ENCODE measurements at places on chromosomes 16 and 17. TPM values are rescaled to one million over a fixed set of nuclear protein-coding genes. Genes with fewer than 3 reads are reported as not detected.

DNA sequence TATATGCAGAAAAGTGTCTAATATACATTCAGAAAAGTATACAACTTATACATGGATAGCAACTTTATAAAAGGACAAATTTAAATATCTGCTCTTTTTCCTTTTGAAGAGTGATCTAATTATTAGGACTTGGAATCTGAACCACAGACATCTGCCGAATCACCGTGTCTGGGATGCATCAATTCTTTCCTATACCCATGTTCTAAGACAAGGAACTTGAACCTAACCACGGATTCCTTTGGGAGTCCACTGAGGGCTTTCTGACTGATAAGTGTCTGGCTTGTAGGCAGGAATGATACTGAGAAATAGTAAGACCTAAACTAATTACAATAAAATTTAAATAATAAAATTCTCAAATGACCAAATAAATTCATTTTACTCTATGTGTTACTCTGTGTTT, 54.2 kb downstream of the NDEL1 start:
- DNase-seq, result no peak

DNA sequence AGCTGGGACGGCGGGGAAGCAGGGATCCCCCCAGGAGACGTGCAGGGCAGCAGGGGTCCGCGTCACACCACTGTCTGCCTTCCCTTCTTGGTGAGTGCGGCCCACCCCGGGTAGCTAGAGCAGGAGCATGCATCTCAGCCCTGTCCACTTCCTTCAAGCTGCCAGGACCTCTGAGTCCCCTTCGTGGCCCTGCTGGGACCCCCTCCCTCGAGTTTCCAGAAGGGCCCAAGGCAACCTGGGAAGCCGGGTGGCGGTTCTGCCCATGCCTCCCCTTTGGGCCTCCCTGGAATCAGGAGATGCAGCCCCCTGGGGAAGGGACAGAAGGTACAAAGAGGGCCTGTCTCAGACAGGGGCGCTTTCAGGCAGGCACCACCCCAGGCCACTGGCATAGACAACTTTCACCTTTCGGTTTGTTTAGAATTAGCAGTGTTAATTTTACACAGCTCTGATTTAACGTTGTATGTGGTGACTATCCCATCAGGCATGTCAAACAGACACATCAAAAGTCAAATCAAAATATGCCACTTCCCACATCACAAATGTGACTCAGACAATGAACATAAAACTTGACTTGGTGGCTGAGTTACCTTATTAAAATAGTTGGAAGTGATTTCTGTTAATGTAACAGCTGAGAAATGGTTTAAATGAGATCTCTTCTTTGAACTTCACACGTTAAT, 94.5 kb upstream of the METRNL start:
- DNase-seq, result no peak

GRCh38 chr17:53794875-53795274, 27.9 kb upstream of the KIF2B start:
- no peak for DNase-seq

- no peak for DNase-seq
Observed at GRCh38 chr16:86277221-86277620, 233.1 kb upstream of the FOXF1 start.

DNA sequence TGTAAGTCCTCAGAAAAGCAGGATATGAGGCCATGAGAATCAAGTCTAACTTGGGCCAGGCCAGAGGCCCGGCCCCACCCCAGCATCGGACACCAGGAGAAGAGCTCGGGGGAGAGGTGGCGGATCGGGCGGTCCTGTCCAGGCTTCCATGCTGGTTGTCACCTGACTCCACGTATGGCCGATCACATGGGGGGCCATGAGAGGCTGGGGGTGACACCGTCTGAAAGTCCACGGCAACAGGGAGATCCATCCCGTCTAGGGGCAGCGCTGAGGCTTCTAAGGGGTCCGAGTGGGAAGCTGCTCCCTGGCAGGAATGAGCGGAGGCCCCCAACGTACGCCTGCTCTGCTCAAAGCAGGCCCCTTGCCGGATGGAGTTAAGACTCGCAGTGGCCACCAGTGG, 25.8 kb downstream of the ENGASE start:
- no peak for DNase-seq

GRCh38 chr17:17467720-17468119, 9.1 kb upstream of the MED9 start:
- no peak for DNase-seq

DNA sequence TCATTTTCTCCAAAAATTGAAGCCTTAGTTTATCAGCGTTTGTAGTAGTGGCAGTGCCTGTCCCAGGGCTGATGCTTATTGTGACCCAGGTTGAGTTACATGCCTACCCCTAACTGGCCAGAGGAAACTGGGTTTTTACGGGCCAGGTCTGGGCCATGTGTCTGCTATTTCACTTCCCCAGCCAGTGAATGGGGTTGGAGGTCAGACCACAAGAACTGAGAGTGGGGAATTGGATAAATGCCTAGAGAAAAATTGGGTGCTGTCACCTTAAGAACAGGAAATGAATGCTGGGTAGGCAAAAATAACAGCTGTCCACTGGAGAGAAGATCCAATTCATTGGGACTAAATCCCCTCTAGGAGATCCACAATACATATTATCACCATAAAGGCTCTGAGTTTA, 5.2 kb downstream of the ADPRM start:
- no peak for DNase-seq

- no peak for DNase-seq
Observed at GRCh38 chr16:70590722-70591415, 55.5 kb upstream of the IL34 start.

DNA sequence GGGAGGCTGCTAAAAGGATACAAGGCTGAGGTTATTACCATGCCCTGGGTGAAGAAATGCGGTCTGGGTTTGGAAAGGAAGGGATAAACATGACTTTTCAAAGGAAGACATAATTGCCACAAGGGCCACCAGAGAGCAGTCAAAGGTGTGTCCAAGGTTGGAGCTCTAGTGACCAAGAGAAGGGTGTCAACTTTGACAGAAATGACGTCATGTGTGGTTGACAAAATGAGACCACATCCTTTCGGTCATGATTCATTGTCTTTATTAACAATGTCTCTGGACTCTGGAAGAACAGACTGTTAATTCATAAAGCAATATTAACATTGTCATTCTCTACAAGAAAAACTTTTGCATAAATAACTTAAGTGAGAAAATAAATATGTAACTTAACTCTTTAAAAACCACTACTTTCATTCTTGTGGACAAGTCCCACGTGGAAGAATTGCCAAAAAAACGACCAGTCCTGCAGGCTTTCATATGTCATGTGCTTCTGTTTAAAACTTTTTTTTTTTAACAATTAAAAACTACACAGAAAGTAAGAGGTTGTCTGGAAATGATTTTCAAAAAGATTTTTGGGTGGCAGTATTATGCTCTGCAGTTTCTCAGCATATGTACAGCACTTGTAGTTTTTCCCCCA, 5.0 kb downstream of the SOST start:
- no peak for DNase-seq

GRCh38 chr17:21037117-21037803, 5.6 kb downstream of the USP22 start:
- DNase-seq, result no peak

- no peak for DNase-seq
Observed at GRCh38 chr17:18921485-18921884, 30.5 kb upstream of the SLC5A10 start.

DNA sequence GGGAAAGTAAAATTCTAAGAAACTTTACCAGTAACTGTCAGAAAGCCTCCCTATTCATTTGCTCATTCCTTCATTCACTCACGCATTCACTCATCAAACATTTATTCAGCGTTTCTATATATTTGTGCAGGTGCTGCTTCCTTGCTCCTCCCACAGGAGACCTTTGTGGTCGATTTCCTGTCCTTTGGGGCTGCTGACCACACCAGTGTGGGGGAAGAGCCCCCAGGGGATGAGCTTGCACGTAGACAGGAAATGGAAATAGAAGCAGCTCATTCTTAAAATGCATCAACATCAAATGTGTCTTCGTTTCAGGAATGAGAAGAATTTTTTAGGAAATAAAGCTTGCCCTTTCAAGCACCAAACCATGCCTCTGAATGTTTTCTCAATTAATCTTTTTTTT, 9.6 kb downstream of the PIK3R6 start:
- DNase-seq, result no peak

GRCh38 chr17:80738987-80739730, 194.5 kb downstream of the RPTOR start:
- DNase-seq, result no peak

The ALOX12 gene
- total RNA-seq, result 0.68 TPM

The SNN gene
- 18.1 TPM for total RNA-seq

The NPIPA1 gene
- total RNA-seq, result 75.8 TPM

The DOC2B gene
- 7.5 TPM for total RNA-seq
